ENCODE measurements at places on chromosomes 2 and 18. TPM values are rescaled to one million over a fixed set of nuclear protein-coding genes. Genes with fewer than 3 reads are reported as not detected.

The MDH1B gene
- total RNA-seq = 0.34 TPM

The L3MBTL4 gene
- total RNA-seq = 11.9 TPM

The NEU2 gene
- not detected for total RNA-seq

The ANKRD12 gene
- 183 TPM for total RNA-seq

The LRRC30 gene
- not detected for total RNA-seq

The GALNT14 gene
- 4.9 TPM for total RNA-seq

The IMPACT gene
- total RNA-seq = 11.1 TPM

The MTX2 gene
- 11.5 TPM for total RNA-seq

The CABLES1 gene
- total RNA-seq = 73.1 TPM

The CYP27A1 gene
- total RNA-seq = 0.39 TPM

The TMEM185B gene
- total RNA-seq = 29.6 TPM

GRCh38 chr2:1688161-1688560 lies 56.2 kb downstream of the PXDN start:
- DNase-seq = no peak

GRCh38 chr2:118635891-118636290 lies 211.6 kb downstream of the EN1 start:
- no peak for DNase-seq

DNA sequence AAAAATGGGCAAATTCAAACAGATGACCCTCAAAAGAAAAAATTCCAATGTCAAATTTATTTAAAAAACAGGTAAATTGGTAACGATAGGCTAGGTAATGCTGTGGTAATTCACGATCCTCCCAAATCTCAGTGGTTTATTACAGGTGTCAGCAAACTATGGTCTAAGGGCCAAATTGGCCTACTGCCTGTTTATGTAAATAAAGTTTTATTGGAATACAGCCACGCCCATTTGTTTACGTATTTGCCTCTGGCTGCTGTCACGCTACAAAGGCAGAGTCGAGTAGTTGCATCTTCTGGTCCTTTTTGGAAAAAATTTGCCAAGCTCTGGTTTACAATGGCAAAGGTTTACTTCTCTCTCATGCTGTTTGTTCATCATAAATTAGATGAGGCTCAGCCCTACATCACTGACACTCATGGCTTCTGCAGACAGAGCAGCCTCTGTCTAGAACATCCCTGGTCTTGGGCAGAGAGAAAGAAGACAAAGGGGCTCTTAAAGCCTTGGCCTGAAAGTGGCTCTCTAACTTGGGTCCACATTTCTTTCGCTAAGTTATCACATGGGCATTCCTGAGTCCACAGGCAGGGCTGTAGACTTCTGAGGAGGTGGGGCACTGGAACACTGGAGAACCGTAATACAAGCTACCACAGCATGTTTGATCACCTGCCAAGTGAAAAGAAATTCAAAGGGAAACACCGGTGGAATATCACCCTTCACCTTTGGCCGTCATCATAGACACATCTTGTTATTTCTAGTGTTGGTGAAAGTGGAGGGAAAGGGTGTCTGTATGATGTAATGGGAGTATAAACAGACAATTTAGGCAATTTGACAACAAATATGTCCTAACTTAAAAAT lies 34.8 kb downstream of the SP110 start:
- no peak for DNase-seq

DNA sequence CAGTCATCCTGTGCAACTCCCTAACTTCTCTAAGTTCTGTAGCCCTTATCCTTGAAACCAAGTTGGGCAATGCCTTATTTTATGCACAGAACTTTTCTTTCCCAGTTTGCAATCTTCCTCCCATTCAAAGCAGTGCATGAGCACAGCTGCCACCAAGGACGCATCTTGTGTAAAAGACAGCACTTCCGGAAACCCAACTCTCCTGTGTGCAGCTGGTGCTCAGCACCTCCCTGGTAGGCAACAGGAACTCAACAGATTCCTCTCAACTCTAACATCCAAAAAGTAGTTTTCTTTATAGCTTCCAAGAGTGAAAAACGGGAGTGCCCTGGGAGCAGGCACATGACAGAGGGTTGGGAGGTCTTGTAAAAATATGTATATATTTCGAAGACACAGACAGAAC lies 2.2 kb downstream of the TMEM18 start:
- no peak for DNase-seq

DNA sequence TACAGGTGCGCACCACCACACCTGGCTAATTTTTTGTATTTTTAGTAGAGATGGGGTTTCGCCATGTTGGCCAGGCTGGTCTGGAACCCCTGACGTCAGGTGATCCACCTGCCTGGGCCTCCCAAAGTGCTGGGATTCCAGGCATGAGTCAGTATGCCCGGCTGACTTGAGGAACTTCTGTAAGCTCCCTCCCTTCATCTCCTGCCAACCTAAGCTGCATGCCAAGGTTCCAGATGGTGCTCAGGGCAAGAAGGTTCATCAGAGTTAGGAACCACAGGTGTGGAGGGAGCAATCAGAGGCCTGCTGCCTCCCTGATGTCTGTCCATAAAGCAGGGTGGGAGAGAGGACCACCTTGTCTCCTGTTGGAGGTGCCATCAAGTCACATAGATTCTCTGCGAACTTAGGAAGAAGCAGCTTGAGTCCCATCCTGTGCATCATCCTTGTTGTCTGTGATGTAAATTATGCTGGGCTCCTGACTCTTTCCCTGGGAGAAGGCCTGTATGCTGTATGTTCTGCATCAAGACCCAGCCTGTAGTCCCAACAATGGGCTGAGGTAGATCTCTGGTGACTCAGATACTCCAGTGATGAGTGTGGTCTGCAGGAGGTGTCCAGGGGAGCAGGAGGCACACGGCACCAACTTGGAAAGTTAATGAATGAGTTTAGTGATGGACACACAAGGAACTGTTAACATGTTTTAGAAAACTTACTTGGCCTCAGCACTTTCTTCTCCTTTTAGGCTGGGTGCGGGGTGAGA lies 53.1 kb downstream of the TMEM17 start:
- no peak for DNase-seq

DNA sequence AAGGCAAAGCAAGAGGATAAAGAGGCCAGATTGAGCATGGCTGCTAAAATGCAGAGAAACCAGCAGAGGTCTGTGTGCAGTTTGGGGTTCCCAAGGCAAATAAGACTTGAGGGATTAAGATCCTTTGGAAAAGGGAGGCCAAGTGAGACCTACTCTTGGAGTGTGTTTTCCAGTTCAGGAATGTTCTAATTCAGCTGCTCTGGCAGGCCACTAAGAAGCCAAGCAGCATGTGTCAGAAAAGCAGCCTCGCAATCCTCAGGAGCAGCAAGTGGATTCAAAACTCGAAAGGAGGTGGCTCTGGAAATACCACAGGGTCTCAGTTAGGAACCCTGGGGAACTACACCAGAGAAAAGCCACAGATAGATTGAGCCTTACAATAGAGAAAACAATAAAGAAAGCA lies 569.2 kb downstream of the METTL4 start:
- DNase-seq = no peak

DNA sequence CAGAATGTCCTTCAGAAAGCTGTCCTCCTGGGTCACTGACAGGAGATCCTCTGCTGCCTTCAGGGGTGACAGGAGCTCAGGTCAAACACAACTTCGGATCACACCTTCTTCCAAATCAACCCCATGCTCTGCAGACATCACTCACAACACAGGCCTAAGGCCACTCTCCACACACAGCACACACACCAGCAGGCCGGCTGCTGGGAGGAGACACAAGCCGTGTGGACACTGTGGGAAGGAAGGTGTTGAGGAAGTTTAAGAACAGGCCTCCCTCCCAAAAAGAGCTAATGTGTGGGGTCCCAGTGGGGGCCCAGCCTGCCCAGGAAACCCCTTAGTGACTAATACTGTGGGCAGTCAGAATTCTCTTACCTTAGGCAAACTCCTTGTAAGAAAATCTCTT lies 290.3 kb upstream of the ID2 start:
- DNase-seq = no peak

GRCh38 chr2:100104718-100105677 lies 37.4 kb downstream of the AFF3 start:
- DNase-seq = peak; percentile 69

GRCh38 chr2:214542295-214542694 lies 131.4 kb downstream of the VWC2L start:
- DNase-seq = no peak

DNA sequence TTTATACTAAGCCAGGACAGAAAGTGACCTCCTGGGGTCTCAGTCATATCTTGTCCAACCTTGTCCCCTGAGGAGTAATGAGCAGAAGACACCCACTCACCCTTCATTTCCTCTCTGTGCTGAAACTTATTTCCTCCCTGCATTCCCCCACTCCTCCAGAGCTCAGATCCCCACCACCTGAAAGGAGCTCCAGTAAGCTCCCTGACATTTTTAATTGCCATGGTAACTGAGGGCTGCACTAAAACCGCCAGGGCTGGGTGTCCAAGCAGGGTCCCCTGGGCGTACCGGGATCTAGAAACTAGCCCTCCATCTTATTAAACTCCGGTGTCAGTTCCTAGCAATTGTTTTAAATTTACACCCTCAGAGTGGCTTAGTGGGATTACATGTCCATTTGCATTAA lies 393.3 kb upstream of the HNRNPA3 start:
- no peak for DNase-seq

DNA sequence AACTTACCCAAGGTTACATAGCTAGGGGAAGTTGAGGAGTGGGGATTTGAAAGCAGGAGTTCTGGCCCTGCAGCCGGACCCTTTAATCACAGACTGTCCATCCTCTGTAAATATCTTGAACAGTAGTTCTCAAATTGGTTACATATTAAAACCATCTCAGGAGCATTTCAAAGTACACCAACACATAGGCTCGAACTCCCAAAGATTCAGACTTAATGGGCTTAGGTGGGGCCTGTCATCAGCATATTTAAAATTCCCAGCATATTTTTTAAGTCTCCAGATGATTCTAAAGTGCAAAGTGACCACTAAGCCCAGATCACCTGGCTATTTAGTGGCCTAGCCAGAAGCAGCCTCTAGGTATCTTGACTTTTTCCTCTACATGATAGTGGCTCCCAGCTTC lies 192.2 kb downstream of the ZNF385B start:
- DNase-seq = no peak

DNA sequence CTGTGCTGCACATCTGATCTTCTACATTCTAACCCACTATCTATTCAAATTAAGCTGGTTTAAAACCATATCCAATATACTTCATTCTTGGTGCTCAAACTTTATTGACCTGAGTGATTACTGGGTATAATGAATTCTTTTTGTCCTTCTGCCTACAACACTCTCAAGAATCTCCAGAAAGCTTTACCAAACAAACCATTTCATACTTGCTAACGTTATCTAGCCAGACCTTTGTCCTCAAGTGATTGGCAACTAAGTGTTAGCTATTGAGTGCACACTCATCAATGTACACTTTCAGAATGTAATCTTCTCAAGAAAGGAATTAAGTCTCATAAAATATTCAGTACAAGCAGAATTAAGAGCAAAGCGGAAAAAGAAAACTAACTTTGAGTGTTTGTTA lies 1.4 kb downstream of the SUCLG1 start:
- DNase-seq = no peak

DNA sequence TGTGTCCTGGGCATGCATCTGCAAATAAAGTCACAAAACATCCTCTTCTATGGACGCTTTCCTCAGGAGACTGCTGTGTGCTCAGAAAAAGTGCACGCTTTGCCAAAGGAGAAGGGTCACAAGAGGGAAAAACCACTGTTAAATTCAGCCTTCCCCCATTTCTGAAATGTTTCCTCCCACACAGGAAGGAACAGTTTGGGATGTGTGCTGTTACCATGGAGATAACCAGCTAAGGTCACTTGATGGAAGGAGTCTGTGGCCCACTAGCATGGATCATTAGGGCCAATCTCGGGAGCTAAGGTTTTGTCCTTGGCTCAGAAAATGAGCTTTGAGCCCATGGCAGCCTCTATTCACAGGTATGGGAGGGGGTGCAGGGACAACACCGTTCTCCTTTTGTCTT lies 5.6 kb downstream of the KCNE4 start:
- no peak for DNase-seq

GRCh38 chr2:71100195-71100964 lies 29.6 kb downstream of the MCEE start:
- peak; percentile 49 for DNase-seq

GRCh38 chr2:166593403-166593802 lies 99.4 kb upstream of the SCN7A start:
- DNase-seq = no peak

GRCh38 chr18:63553081-63553480 lies 10.9 kb downstream of the SERPINB12 start:
- DNase-seq = no peak

DNA sequence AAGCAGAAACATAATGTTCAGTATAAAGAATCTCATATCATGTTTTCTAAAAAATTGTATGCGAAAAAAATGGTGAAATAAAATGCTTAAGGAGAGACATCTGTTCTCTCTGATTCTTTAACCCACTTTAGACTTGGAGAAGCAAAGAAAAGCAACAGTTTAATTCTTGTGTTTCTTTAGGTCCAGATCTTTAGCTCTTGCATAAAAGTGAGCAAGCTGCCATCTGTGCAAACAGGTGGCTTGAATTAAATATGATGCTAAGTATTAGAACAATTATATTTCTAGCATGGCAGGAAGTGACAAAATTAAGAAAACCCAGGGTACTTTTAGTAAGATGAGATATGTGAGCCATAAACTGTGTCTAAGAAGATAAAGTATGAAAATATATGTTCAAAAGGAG lies 1038.3 kb downstream of the DPP10 start:
- DNase-seq = no peak

DNA sequence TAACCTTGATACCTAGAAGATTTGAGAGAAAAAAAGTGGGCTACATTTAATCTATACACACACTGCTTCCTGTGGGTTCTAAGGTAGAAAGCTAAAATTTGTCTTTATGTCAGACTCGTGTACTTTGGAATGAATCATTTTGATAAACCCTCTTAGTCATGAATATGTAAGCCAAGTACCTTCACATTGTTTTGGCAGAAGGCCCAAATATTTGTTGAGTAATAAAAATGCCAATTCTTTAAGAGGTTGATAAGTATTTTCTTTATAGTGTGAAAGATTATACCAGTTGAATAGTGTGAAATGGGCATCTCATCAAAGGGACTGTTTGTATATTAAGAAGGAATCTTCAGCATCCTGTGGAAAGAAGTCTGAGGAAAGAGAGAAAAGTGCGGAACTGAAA lies 1464.7 kb upstream of the ZEB2 start:
- DNase-seq = no peak

DNA sequence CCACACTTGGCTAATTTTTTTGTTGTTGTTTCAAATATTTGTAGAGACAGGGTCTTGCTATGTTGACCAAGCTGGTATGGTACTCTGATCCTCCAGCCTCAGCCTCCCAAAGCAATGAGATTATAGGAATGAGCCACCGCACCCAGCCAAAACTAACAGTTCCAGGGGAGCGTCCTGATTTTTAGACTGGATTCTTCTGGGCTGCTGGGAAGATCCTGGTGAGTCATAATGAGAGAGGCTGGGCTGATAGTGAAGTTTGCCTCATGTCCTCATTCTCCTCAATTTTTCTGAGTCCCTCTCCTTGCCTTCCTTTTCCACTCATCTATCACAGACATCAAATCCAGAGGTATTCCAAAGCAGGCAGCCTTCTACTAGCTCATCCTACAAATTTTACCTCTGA lies 81.3 kb downstream of the VSNL1 start:
- no peak for DNase-seq
